ENCODE measurements at places on chromosomes 7 and 10.

- DNase-seq = no peak
These were observed 148.2 kb downstream of the ETV1 start for GRCh38 chr7:13841284-13841683.

- no peak for DNase-seq
These were observed 244.6 kb upstream of the MGMT start for GRCh38 chr10:129222436-129222835.

DNA sequence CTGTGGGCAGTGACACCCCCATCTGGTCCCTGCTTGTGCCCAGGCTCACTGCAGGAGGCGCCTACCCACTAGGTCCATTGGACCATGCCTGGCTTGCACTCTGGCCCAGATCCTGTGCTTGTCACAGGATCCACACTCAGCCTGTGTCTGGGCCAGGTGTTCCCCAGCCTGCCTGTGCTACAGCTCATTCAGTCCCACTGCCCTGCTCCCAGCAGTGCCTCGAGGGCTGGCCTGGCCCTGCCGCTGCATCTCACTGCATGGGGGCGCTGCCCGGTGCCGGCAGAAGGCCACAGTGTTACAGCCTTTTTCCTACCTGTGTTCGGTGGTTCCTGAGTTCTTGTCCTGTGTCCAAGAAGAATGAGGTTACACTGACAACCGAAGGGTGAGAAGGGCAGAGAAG lies 21.3 kb downstream of the SDHAF3 start:
- DNase-seq = no peak

GRCh38 chr10:20624642-20625041 lies 272.5 kb downstream of the NEBL start:
- no peak for DNase-seq

- no peak for DNase-seq
These were observed 505.5 kb upstream of the PODXL start for GRCh38 chr7:132061937-132062336.

DNA sequence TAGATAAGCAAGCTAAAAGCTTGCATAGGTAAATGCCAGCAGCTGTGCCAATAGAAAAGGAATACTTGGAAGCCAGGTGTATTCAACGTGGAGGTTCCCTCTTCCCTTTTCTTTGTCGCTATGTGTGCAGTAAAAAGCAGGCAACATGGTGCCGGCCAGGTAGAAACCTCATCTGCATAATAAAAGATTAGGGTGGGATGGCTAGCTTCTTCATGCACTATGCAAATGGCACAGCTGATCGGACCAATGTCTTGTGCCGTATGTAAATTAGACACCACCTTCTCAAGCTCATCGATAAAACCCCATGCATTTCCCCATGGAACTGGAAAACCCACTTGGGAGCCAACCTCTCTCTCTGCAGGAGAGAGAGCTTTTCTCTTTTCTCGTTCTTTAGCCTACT lies 150.9 kb upstream of the FOXK1 start:
- DNase-seq = no peak

GRCh38 chr7:154903083-154903731 lies 99.7 kb downstream of the PAXIP1 start:
- no peak for DNase-seq
